ENCODE measurements at places on chromosomes 2 and 18.

DNA sequence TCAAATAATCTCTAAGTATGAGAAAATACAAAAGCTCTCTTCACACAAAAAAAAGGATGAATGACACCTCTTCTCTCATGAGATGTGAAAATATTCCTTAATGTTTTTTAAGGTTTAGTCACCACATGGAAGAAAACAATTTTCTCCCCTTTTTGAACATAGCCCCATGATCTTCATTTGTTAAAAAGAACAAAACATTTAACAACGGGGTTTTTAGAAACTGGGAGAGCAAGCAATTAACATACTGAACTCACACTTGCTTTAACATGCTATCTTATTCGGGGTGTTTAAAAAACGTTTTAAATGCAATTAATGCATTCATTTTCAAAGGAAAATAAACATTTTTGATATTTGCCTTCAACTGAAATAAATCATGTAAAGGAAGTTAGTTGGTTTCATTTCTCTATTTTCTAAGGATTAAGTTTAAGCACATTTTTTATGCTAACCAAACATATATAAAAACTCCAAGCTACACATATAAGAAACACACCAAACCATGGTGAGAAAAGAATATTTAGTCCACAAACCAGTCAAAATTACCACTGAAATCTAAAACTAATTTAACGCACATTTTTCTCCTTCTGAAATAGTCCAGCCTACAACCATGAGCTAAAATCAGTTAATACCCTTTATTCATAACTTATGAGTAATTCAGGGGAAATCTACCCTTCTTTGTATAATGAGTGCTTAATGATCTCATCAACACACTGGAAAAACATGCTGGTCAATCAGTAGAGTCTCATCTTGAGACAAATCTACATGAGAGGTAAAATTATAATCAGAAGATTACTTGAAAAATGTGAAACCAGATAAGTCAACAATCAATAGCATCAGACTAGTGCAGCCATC is 8.2 kb downstream of the FBXO11 start:
- DNase-seq = no peak

DNA sequence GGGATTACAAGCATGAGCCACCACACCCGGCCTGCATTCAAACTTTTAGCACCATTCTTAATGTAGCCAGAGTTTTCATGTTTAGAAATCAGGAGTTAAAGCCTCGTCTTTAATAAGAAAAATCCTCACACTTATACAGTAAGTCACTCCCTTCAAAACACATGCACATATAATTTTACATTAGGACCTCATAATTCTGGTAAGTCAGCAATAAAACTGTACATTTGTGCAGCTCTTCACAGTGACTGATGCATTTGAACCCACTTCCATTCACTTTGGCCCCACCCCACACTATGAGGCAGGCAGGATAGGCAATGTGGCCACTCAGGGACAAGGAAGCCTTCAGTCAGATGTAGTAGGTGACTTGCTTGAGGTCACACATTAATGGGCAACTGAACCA is 141.7 kb upstream of the SIX3 start:
- no peak for DNase-seq

DNA sequence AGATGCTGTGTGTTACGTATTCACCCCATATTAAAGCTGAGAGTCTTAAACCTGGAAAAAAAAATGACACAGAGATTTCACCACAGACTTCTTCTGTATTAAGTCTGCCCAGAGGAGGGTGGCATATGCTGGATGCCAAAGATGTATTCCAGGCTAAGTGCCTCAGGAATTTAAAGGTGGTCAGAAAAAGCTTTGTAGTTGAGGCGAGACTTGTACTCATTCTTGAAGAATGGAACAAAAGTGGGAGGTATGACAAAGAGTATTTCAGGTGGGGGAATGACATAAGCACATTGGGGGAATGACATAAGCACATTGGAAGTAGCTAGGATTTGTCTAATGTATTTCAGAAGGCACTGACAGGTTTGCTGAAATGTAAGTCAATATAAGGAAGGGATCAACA is 98.6 kb downstream of the BABAM2 start:
- DNase-seq = no peak

- no peak for DNase-seq
Observed at GRCh38 chr2:98551316-98551715, 57.0 kb downstream of the COA5 start.

DNA sequence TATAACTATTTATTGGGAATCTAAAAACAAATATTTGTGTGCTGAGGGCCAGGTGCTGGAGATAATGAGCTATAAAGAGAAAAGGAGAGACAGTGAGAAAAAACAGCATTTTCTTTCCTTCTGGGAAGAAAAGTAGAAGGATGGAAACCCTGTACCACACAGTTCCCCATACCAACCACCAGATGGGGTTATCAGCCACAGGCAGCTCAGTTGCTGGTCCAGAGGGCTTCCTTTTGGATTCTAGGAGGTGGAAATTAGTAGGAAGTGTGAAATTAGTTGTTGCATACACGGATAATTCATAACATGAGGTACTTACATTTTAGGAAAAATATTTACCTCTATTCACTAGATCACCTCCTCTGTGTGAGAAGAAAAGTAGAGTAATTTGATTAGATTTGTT is 237.0 kb upstream of the FOSL2 start:
- no peak for DNase-seq

DNA sequence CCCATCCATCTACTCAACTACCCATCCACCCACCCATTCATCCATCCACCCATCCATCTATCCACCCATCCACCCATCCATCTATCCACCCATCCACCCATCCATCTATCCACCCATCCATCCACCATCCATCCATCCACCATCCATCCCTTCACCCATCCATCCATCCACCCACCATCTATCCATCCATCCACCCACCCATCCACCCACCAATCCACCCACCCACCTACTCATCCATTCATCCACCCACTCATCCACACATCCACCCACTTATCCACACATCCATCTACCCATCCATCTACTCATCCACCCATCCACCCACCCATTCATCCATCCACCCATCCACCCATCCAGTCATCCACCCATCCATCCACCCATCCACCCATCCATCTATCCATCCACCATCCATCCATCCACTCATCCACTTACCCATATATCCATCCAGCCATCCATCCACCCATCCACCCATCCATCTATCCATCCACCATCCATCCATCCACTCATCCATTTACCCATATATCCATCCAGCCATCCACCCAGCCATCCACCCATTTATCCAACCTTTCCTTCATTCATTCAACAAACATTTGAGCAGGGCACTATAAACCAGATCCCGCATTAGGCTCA is 2.1 kb upstream of the NGEF start:
- no peak for DNase-seq

- DNase-seq = no peak
Observed at GRCh38 chr2:105377871-105378270, 21.0 kb downstream of the FHL2 start.

DNA sequence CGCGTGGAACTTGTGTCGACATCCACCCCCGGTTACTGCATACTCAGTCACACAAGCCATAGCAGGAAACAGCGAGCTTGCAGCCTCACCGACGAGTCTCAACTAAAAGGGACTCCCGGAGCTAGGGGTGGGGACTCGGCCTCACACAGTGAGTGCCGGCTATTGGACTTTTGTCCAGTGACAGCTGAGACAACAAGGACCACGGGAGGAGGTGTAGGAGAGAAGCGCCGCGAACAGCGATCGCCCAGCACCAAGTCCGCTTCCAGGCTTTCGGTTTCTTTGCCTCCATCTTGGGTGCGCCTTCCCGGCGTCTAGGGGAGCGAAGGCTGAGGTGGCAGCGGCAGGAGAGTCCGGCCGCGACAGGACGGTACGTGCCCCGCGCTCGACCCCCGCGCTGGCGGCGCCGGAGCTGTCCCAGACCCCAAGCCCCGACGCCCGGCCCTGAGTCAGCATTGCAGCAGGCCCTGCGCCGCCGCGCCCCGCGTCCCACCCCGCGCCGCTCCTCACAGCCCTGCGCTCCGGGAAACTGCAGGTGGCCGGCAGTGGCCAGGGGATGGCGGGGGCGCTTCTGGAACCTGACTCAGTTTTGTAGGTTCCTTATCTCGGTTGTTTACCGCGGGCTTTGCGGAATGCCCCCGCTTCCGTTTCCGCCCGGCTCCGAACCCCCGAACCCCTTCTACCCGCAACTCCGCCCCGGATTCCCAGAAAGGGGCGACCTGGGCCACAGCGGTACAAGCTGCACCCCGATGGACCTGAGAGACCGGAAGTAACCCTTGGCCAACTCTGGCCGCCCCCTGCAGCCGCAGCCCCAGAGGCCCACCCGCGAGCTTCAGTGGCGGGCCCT is at the start of gene CFLAR:
TSS of gene CFLAR (plus strand) at position 50 of the 844 bp plus-strand sequence. CDS start 13,702 bp downstream, outside the sequence.
- DNase-seq = no peak

DNA sequence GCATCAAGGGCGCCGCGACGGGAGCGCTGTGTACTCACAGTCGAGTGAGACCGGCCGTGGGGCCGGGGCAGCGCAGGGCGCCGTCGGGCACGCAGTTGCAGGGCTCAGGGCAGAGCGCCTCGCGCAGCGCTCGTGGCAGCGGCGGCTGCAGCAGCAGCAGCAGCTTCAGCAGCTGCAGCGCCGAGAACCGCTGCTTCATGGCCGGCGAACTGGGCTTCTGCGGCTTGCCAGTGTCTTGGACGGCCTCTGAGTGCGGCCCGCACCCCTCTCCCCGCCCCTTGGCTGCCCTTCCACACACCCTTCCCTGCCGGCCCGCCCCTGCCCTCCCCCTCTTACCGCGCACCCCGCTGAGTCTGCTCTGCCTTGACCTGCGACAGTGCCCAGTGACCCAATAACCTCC is at the start of gene LHCGR:
TSS of gene LHCGR (minus strand) at position 252 of the 400 bp plus-strand sequence. CDS start at position 199, 53 bp downstream.
- no peak for DNase-seq

DNA sequence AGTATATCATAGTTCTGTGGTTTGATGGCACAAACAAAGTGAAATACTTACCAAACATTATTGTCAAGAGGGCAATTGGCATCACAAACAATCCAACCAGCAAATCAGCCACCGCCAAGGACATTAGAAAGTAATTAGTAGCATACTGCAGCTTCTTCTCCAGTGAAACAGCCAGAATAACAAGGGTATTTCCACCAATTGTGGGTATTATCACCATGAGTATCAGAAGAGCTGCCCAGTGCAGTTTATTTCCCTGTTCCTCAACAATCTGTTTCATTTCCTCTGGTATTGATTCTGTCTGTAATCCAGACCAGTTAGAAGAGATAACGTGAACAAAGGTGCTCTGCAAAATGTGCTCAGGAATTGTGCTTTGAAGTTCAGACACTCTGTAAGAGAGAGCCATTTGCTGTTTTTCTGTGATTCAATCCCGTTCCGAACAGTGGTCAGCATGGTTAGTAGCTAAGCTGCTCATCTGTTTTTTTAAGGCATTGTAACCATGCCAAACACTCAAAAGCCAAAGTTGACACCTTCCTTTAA is 1.4 kb downstream of the HTR2B start:
- peak; percentile 4 for DNase-seq

- DNase-seq = no peak
Observed at GRCh38 chr2:179818546-179818945, 42.9 kb downstream of the ZNF385B start.

DNA sequence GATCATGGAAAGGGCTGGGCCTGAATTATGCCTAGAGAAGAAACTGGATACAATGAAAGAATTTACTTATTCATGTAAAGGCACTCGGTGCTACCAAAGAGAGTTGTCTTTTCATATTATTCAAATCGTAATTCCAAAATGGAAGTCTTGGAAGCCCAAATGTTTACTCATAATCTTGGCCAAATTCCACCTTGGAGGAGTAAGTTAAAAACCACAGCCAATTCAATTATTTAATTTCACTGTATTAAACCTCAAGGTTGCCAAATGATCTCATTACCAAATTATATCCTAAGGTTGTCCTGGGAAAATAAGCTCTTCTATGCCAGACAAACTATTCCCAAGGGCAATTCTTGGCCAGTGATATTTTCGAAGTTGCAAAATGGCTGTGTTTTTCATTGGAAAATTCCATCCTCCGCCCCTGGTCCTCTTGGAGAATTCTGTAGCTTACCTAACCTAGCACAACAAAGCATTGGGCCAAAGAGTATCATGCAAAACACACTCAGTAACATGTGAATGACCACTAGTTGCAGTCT is 11.1 kb upstream of the VPS4B start:
- DNase-seq = no peak

DNA sequence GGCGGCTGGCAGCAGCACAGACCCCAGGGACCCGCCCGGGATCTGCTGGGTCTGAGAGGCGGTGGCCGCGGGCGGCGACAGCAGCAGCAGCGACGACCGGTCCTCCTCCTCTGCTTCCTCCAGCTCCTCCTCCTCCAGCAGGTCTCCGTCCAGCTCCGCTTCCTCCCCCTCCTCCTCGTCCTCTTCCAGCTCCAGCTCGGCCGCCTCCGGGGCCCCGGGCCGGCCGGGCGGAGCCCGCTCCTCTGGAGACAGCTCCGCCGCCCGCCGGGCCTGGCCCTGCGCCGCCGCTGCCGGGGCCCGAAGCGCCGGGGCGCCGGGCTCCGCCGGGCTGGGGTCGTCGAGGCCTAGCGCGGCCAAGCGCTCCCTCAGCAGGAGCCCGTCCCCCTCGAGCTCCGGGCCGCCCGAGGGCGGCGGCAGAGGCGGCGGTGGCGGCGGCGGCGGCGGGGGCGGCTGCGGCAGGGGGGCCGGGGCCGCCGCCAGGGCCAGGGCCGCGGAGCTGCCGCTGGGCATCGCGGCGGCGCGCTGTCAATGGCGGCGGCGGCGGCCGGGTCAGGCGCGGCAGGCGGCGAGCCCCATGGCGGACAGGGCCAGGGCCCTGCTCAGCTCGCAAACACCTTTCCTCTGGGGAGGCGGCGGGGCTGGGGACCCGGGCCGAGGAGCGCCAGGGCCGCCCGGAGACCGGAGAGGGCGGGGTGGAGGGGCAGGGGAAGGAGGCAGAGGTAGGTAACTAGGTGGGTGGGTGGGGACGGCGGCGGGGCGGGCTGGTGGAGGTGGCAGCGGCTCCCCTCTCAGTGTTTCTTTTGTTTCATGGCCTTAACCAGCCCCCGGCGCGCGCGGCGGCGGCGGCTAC is 445 bp downstream of the MEX3C start:
- DNase-seq = no peak

DNA sequence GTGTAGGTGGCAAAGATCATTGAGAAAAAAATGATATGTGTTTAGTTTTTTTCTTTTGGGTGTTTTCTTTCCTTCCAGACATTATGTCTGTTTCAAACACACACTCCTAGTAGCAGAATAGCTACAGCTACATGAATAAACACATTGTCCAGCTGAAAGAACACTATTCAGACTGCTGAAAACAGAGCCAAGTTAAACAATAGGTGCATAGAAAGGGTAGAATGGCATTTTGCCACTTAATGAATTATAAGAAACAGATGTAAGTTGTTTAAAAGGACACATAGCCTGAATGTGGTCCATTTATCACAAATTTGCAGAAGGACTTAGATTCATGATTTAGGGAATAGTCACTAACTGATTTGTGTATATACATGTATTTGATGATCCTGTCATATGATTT is 20.1 kb downstream of the CTLA4 start:
- no peak for DNase-seq

DNA sequence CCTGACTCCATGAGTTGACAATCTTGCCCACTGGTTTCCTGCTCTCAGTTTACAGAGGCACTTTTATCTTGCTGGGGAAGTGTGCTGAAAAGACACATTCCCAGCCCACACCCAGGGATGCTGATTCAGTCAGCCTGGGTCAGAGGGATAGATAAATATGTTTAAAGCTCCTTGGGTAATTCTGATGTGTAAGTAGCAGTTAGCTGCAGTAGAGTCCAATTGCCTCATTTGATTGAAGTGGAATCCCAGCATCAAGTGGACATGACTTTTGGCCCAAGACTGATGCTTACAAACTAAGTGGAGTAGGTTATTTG is 29.4 kb downstream of the PSD4 start:
- DNase-seq = no peak

GRCh38 chr18:32582455-32582854 is 111.8 kb upstream of the GAREM1 start:
- DNase-seq = no peak
